ENCODE measurements at places on chromosomes 12 and 14.

GRCh38 chr12:57010627-57011247 lies 4.4 kb upstream of the ZBTB39 start:
- no peak for DNase-seq

GRCh38 chr12:6083601-6084000 lies 40.9 kb downstream of the VWF start:
- DNase-seq = no peak

- no peak for DNase-seq
Measured at GRCh38 chr14:98548071-98548686, 723.8 kb downstream of the BCL11B start.

GRCh38 chr14:68848253-68848652 lies 55.4 kb upstream of the ZFP36L1 start:
- no peak for DNase-seq

DNA sequence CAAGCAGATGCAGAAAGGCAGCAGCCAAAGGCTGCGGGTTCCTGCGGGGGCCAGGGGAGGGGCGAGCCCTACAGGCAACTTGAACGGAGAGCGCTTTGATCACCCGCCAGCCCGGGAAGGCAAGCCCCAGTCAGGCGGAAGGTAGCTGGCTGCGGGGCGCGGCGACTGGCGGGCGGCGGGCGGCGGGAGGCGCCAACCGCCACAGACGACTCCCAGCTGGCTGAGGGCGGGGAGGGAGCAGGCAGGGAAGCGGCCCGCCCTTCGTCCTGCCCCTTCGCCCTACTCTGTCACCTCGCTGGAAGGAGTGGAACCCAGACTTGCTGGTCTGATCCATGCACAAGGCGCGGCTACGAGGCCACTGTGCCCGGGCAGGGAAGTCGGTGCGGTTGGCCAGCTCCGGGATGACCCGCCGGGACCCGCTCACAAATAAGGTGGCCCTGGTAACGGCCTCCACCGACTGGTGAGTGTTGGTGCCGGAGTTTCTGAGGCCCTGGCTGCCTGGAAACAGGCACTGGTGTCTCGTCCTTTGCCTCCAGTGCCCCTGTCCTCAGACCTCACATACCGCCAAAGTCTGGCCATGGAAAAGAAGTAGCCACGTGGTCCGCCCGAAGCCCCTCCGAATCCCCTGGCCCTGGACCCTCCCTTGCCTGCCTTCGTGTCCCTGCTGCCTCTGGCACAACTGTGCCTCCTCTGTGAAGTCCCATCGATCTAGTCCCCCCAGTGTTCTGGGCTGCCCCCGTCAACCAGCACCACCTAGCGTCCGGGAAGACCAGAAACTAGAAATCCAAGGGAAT lies 15.4 kb upstream of the CARMIL3 start:
- no peak for DNase-seq

- no peak for DNase-seq
Measured at GRCh38 chr12:100504804-100505203, 31.1 kb downstream of the NR1H4 start.

DNA sequence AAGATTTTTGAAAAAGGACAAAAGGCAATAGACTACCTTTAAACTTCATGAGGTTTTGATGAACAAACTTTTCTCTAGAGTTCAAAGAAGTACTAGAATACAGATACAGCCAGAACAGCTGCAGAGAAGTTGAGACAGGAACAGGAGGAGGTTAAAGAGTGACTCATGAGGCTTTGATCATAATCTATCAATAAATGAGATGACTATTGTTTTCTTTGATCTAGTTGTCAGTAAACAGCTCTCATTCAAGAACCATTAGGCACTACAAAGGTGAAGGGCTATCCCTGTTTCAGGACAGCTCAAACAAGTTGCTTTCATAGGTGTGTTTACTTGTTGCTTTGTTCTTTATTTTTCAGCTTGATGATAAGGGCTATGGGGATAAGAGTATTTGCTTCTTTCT lies 2.4 kb downstream of the WASHC3 start:
- no peak for DNase-seq

- DNase-seq = no peak
Measured at GRCh38 chr12:2334271-2334670, 281.5 kb downstream of the CACNA1C start.

DNA sequence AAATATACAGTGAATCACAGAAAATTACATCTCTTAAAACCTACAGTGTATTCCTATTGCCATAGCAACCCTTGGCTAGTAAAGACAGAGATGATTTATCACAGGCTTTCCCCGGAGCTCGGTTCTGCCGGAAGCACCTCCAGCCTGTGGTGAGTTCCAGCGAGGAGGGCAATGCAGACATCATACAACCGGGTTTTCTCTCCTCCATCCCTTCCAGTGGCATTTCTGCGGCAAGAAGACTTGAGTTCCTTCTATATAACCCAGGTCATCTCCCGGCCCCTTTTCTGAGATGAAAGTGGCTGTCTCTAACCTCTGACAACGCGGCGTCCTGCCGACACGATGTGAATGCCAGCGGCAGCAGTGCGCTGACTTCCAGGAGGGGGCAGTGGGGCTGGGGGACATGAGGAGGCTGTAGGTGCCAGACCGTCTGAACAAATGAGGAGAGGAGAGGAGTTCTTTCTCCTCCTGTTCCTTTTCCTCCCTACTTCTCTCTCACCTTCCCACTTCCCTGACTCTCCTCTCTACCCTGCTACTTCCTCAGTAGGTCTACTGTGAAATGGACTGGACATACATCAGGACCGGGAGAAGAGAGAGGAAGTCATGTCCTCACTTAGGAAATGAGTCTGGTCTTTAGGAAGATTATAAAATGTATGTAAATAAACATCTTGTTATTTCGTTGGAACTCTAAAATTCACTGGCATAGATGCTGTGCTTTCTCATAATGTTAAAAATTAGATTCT lies 68.6 kb upstream of the MAX start:
- DNase-seq = no peak

DNA sequence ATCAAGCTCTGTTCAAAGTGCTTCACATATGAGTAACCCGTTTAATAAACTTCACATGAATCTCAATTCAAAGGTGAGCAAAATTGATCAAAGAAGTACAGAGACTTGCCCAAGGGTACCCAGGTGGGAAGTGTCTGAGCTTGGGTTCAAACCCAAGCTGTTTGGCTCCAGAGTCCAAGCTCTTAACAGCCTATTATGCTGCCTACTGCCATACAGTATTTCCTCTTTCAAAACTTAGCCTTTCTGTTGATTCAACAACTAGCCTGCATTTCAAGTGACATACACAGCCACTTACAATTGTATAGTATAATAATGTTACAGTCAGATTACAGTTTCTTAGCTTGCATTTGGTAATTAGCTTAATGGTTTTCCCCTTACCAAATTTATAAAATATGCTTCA lies 29.7 kb downstream of the FRMD6 start:
- DNase-seq = no peak
